Activated CD4-positive, alpha-beta memory T cell treated with anti-CD3 and anti-CD28 coated beads, Interleukin-2, amount 10 ng/mL, durations not matched to agents 7 days and 5 days (primary cell): ENCODE measurements at places on chromosomes 5 and 9. TPM values are rescaled to one million over a fixed set of nuclear protein-coding genes. Genes with fewer than 3 reads are reported as not detected.
A peak's percentile ranks its signal among the peaks of the same experiment; 100 is the strongest.

Gene HTR4
- total RNA-seq: not detected

Gene OR1J2
- total RNA-seq: not detected

- no peaks in the 10 kb centered on the region for H3K27me3 ChIP-seq
- no peaks in the 10 kb centered on the region for H3K4me1 ChIP-seq
- H3K4me3 ChIP-seq: no peak overlapping the region
- H3K27ac ChIP-seq: no peak overlapping the region
- no peaks in the 10 kb centered on the region for H3K36me3 ChIP-seq
- DNase-seq: no peak
Measured at GRCh38 chr5:116674881-116675625, 100.4 kb upstream of the SEMA6A start.

- H3K27me3 ChIP-seq: no peaks in the 10 kb centered on the region
- H3K4me1 ChIP-seq: no peaks in the 10 kb centered on the region
- H3K27ac ChIP-seq: no peak overlapping the region
- DNase-seq: no peak
- H3K36me3 ChIP-seq: no peaks in the 10 kb centered on the region
- no peak overlapping the region for H3K4me3 ChIP-seq
Measured at GRCh38 chr9:74642376-74642775, 145.2 kb downstream of the RORB start.

DNA sequence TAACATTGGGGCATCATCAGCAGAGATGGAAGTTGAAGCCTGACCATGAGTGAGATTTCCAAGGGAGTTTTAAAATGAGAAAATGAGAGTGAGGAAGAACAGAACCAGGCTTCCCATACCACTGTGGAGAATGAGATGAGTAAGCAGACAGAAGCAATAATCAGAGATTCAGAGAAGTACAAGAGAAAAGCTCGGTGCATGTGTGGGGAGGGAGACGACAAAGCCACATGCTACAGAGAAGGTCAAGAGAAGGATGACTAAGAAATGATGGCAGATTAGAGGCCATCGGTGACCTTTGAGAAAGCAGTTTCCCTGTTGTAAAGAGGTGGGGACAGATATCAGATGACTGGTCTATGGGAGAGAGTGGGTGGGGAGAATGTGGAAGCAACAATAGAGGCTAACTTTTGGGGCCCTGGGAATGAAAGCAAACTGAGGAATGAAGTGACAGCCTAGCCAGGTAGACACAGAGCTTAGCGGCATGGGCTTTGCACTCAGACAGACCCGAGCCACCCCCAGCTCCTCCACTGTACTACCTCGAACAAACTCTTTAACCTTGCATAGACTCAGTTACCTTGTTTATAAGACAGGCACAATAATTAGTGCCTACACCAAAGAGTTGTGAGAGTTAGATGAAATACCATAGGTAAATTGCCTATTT is 207.7 kb downstream of the PIK3R1 start:
- H3K36me3 ChIP-seq: peaks cover 3% of the 10 kb centered on the region
- H3K4me3 ChIP-seq: no peak overlapping the region
- no peak for DNase-seq
- H3K27me3 ChIP-seq: no peaks in the 10 kb centered on the region

DNA sequence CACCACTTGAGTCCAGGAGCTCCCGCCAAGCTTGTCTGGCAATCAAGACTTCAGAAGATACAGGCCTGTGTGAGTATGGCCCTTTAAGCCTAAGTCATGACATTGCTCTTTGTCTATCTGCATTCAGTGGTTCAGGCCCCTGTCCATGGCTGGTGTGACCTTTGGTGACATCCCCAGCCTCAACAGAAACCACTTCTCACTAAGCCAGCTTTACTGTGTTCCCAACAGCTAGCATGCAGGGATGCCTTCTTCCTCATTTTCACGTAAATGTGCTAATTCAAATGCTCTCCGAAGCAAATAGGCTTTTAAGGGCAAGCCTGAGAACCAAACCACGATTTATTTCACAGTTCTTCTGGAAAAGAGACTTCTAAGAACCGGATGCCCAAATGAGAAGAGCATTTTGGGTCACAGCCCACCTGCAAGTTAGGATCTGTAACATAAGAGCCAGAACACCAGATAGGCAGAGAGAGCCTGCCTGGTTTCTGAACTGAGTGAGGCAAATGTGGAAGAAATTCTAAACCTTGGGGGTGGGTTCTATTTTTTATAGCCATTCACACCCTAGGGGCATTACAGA is 14.9 kb downstream of the CD180 start:
- DNase-seq: no peak
- H3K4me3 ChIP-seq: peak overlapping the region; percentile 6
- peaks cover 37% of the 10 kb centered on the region for H3K36me3 ChIP-seq
- H3K4me1 ChIP-seq: peaks cover 53% of the 10 kb centered on the region
- H3K27me3 ChIP-seq: no peaks in the 10 kb centered on the region

- H3K4me1 ChIP-seq: no peaks in the 10 kb centered on the region
- H3K27me3 ChIP-seq: no peaks in the 10 kb centered on the region
- H3K4me3 ChIP-seq: no peak overlapping the region
- H3K27ac ChIP-seq: no peak overlapping the region
- no peaks in the 10 kb centered on the region for H3K36me3 ChIP-seq
Measured at GRCh38 chr5:120124961-120125360, 339.1 kb upstream of the PRR16 start.
